ENCODE measurements at places on chromosomes 4 and X.

- no peak for DNase-seq
Measured at GRCh38 chrX:18151649-18152048, 69.0 kb downstream of the BEND2 start.

DNA sequence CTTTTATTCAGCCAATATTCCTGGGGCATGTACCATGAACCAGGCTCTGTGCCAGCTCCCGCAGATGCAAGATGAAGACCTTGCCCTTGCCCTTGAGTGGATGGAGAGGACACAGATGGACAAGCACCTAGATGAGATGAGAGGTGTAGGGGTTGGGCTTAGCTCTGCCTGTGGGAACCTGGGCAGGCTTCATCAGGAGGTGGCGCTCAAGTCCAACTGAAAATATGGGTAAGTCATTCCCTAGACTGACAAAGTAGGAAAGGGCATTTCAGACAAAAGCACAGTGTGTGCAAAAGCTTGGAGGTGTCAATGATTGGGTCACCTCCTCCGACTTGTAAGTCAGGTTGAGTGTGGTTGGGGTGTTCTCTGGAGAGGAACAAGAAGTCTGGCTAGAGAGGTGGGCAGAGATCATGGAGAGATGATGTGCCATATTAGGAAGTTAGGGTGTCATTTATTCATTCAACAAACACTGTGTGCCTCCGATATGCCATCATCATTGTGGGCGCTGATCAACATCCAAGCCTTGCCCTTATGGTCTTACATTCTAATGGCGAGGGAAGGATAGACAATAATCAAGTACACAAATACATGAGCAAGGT lies 64.6 kb downstream of the ANAPC4 start:
- DNase-seq: no peak

DNA sequence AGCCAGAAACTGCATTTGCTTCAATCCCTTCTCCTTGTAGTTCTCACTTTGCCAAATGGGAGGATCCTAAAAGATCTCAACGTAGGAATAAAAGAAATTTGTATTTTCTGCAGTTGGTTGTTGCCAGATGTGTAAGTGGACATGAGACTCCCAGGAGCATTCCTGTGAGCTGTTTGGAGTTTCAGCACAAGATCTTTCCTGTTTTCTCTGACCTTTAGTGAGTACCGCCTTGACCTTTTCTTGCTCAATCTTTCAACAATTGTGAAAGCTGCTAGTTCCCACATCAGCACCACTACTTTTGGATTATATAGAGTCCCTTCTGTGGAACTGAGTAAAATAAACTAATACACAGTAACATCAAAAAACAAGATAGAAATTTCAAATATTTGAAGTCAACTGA lies 683.8 kb upstream of the PABPC4L start:
- no peak for DNase-seq

DNA sequence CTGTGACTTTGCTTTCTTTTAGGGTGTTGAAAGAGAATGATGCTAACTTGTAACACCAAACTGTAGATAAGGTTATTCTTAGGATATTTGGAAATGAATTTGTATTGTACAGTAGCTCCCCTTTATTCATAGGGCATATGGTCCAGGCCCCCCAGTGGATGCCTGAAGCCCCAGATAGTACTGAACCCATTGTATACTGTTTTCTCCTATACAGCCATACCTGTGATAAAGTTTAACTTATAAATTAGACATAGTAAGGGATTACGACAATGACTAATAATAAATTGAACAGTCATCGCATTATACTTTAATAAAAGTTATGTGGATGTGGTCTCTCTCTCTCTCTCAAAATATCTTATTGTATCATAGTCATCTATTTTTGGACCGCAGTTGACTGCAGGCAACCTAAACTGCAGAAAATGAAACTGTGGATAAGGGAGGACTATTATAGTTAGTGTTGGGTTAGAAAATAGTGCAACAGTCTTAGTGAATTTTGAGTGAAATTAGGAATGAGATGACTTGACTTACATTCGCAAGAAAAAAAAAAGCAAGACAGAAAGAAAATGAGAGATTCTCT lies 105.1 kb downstream of the CLDN22 start:
- DNase-seq: no peak

DNA sequence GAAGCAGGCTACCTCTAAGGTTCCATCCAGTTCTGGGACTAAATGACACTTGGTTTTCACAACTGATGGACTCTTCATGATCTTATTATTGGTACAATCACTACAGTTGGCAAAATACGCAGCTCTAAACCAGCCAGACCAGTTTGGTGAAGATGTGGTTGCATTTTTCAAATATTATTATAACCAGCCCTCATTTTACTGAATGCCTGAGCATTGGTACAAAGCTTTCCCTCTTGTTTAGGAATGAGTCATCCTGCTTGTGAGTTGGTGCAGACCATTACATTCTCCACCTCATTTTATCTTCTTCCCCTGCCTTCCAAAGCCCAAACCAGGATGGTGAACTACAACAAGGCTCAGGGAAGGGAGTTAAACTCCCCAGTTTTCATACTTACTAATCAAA lies 223.1 kb downstream of the KDR start:
- no peak for DNase-seq

- no peak for DNase-seq
Measured at GRCh38 chr4:107619731-107620130, 100.3 kb downstream of the PAPSS1 start.

DNA sequence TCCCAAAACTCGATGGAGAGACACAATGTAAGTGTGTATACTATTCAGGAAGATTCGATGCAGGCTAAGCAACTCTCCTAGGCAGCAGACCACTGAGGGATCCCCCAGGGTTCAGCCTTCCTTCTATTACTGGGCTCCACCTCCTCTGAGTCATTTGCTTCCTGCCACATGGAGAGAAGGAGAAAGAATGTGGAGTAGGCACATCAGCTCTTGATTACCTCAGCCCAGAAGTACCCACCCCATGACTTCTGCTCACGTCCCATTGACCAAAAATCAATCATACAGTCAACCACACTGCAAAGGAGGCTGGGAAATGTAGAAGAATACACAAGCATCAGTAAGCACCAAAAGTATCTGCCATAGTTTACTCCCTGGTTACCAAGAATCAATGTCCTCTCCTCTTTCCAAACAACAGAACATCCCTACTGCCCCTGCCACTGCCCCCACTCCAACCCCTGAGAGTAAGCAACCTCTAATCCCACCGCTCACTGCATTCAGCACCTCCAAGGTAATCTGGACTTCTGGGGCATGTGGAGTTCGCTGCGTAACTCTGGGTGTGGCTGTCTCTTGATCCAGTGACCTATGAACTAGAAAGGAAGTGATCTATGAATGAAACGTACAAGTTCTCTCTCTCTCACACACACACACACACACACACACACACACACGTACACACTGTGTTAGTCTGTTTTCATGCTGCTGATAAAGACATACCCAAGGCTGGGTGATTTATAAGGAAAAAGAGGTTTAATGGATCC lies 91.2 kb upstream of the C1QTNF7 start:
- DNase-seq: no peak

DNA sequence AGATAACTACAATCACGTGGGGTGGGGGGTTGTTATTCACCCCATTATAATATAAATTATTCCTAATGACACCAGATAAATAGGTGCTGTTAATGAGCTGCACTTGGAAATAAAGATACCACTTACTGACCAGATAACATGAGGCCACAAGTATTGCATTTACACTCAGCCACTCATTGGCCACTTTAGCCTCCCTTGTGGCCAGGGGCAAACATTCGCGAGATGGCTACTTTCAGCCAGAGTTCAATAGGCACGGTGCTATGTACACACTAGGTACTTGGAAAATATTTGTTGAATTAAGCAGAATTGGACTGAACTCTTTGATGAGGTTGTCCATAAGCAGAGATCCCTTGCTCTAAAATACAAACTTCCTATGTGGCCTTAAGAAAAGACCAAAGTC lies 713.7 kb upstream of the TENM3 start:
- DNase-seq: no peak

DNA sequence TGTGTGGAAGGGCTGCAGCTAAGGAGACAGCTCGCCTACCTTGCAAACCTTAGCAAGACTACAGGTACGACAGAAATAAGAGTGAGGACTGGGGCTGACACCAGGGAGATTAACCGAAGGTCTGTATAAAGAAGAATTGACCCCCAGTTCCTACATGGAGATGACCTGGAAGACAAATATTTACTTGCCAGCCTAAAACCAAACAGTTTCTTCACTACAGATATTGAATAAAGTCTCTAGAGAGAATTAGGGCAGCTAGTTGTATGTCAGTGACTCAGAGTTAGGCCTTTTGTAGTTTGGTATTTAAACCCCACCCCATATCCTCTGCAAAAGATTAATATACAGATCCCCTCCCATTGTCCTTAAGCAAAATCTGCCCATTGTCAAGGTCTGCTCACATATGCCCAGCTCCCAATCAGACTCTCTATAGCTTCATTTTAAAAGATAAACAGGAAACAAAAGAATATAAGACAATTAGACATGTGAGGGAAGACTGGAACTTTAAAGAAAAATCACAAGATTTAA lies 28.1 kb upstream of the FRMPD3 start:
- no peak for DNase-seq

GRCh38 chr4:158850800-158851644 lies 82.2 kb downstream of the FNIP2 start:
- no peak for DNase-seq

DNA sequence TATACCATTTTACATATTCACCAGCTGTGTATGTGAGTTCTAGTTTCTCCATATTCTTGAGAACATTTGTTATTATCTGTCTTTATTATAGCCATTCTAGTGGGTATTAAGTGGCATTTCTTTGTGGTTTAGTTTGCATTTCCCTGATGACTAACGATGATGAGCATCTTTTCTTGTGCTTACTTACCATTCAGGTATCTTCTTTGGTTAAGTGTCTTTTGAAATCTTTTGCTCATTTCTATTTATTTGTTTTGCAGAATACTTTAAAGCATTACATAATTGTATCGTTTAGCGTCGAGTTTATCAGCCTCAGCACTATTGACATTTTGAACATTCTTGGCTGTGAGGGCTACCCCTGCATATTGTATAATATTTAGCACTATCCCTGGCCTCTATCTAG lies 85.4 kb downstream of the FRMPD4 start:
- DNase-seq: no peak

Measured in activated naive CD4-positive, alpha-beta T cell treated with anti-CD3 and anti-CD28 coated beads, Interleukin-2, amount 50 U/mL, for 16 hours (primary cell).